ENCODE measurements at places on chromosomes 3 and 15. TPM values are rescaled to one million over a fixed set of nuclear protein-coding genes. Genes with fewer than 3 reads are reported as not detected.

The GOLGA8J gene
- not detected for total RNA-seq

The POMGNT2 gene
- total RNA-seq = 1.3 TPM

GRCh38 chr3:37458162-37459120 lies 284.1 kb upstream of the LRRFIP2 start:
- no peaks in the 10 kb centered on the region for H3K4me1 ChIP-seq
- H3K27ac ChIP-seq = no peak overlapping the region
- no peak for DNase-seq
- H3K27me3 ChIP-seq = no peaks in the 10 kb centered on the region

DNA sequence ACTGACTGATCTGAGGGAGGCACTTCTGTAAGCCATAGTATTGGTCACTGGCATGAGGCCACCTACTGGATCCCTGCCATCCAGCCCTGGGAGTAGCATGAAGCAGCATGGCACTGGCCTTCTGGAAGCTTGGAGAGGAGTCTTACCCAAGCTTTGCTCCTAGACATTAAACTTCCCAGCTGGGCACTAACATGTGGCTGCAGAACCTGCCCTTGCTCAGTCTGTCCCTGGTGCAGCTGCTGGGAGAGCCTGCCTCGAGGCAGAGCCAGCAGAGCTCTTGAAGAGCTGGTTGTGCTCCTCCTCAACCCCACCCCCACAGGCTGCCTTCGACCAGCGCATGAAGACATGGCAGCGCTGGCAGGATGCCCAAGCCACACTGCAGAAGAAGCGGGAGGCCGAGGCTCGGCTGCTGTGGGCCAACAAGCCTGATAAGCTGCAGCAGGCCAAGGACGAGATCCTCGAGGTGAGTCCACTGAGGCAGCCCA lies 17.1 kb upstream of the SNX22 start:
- no peak overlapping the region for H3K27ac ChIP-seq
- no peak overlapping the region for H3K4me3 ChIP-seq
- no peaks in the 10 kb centered on the region for H3K27me3 ChIP-seq
- no peaks in the 10 kb centered on the region for H3K4me1 ChIP-seq
- DNase-seq = no peak

The KLHL6 gene
- not detected for total RNA-seq

GRCh38 chr3:102979682-102980354 lies 545.0 kb downstream of the ZPLD1 start:
- peak; percentile 56 for DNase-seq
- H3K27ac ChIP-seq = no peak overlapping the region
- H3K4me1 ChIP-seq = peaks cover 12% of the 10 kb centered on the region
- H3K27me3 ChIP-seq = no peaks in the 10 kb centered on the region
- H3K36me3 ChIP-seq = no peaks in the 10 kb centered on the region
- no peak overlapping the region for H3K4me3 ChIP-seq

GRCh38 chr3:193841581-193841980 lies 248.6 kb downstream of the OPA1 start:
- no peaks in the 10 kb centered on the region for H3K27me3 ChIP-seq
- H3K27ac ChIP-seq = no peak overlapping the region
- H3K4me1 ChIP-seq = no peaks in the 10 kb centered on the region
- DNase-seq = no peak

DNA sequence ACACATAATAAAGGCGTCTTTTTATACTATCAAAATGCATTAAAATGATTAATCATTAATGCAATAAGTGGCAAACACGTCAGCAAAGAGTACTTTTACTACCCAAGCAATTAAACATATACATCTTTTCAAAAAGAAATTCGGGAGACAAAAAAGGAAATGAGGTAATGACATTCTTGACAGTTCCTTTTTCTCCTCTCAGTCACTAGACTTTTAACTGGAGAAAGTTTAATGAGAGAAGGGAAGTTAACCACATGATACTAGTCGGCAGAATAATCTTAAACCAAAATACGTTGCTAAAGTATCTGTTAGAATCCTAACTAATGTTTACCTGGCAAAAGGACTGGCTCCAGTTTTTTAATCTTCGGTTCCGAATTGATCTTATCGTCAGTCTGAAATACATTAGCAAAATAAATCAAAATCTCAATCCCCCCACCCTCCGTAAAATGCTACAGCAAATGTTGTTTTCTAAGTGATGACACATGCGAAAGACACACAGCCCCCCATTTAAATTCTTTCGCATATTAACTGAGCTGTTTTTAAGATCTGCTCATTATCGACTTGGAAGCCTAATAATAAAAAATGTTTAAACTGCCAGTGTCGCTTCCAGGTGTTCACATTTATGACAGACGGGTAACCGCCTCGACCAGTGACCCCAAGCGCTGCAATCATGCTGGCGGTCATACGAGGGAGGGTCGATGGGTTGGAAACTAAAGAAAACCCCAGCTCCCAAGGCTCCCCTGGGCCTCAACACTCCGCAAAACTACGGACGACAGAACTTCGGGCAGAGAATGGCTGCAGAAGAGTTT lies 778 bp downstream of the MTMR10 start:
- DNase-seq = peak; percentile 10
- H3K4me3 ChIP-seq = peak overlapping the region; percentile 92
- no peaks in the 10 kb centered on the region for H3K27me3 ChIP-seq
- H3K36me3 ChIP-seq = no peaks in the 10 kb centered on the region
- H3K27ac ChIP-seq = peak overlapping the region; percentile 67

The CTSH gene
- 11.4 TPM for total RNA-seq

- no peaks in the 10 kb centered on the region for H3K36me3 ChIP-seq
- H3K4me3 ChIP-seq = no peak overlapping the region
- H3K27me3 ChIP-seq = no peaks in the 10 kb centered on the region
- DNase-seq = no peak
- no peak overlapping the region for H3K27ac ChIP-seq
- H3K4me1 ChIP-seq = no peaks in the 10 kb centered on the region
These were observed 1005.7 kb downstream of the ROBO1 start for GRCh38 chr3:78762121-78762520.

The SLC15A2 gene
- 0.86 TPM for total RNA-seq

DNA sequence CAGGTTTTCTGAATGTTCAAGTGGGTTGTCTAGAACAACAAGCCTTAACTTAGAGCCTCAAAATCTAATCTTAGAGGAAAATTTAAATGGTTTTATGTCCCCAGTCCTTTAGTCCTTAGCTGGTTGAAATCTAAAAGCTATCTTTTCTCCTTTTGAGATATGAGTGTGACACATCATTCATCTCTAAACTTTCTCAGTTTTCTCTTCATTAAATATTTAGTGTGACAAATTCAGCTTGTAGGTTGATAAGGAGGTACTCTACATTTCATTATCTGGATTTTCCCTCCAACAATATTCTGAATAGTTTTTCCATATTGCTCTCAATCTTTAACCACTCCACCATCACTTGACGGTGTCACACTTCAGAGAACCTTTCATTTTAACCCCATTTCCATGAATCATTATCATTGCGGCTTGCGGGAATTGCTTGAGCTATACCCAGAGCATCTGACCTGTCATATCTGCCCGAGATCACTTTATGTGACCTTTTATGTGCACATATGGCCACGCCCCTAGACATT lies 16.1 kb upstream of the ATP8B4 start:
- no peak overlapping the region for H3K4me3 ChIP-seq
- peaks cover 13% of the 10 kb centered on the region for H3K4me1 ChIP-seq
- DNase-seq = no peak
- H3K36me3 ChIP-seq = no peaks in the 10 kb centered on the region
- no peaks in the 10 kb centered on the region for H3K27me3 ChIP-seq

The CHAC1 gene
- total RNA-seq = 1.0 TPM

Data from SJCRH30 (cell line).